ENCODE measurements at places on chromosomes 16 and 17.

GRCh38 chr16:52090080-52090479 lies 456.9 kb downstream of the TOX3 start:
- DNase-seq: peak; percentile 9

DNA sequence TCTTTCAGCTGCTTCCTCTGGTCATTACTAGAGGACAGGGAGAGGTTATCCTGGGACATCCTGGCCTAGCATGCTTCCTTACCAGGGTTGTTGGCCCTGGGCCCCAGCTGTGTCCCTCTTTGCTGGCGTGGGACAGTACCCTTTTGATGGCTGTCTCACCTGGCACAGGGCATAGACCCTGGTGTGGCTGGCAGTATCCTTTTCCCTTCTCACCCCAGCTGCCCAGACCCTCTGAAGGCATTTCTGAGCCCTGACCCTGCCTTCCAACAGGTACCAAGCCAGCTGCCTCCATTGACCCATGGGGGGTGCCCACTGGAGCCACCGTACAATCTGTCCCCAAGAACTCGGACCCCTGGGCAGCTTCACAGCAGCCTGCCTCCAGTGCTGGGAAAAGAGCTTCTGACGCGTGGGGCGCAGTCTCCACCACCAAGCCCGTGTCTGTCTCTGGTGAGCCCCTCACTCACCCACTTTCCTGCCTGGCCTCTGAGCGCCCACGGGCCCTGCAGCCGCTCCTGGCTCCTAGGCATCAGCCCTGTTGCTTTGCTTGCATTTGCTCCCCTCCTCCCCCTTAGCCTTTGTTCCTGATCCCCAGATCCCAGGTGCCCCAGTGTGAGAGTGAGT lies 34.0 kb downstream of the B9D1 start:
- no peak for DNase-seq

- DNase-seq: peak; percentile 56
These were observed 24.3 kb downstream of the TAC4 start for GRCh38 chr17:49823614-49824013.

GRCh38 chr17:1374431-1375177 lies 25.4 kb downstream of the YWHAE start:
- DNase-seq: no peak

- peak; percentile 52 for DNase-seq
These were observed 17.6 kb downstream of the C16orf74 start for GRCh38 chr16:85733155-85733838.

- DNase-seq: peak; percentile 33
These were observed 7.4 kb downstream of the HS3ST3A1 start for GRCh38 chr17:13594310-13594709.

DNA sequence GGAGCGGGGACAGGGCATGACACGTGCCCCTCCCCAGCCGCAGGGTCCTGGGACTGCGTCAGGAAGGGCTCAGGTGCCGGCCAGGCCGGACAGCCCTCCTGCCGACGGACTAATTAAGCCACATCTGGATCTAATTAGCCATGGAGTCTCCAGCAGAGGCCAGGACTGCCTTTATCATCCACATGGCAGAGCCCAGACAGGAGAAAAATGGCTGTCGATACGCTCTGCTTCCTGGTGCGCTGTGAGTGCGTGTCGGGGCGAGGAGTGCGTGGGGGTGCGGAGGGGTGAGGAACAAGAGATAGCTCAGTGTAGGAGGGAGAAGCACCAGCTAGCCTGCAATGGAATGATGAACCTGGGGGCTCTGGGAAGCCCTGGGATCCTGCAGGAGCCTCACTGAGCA lies 218.8 kb downstream of the IRF8 start:
- DNase-seq: peak; percentile 16

DNA sequence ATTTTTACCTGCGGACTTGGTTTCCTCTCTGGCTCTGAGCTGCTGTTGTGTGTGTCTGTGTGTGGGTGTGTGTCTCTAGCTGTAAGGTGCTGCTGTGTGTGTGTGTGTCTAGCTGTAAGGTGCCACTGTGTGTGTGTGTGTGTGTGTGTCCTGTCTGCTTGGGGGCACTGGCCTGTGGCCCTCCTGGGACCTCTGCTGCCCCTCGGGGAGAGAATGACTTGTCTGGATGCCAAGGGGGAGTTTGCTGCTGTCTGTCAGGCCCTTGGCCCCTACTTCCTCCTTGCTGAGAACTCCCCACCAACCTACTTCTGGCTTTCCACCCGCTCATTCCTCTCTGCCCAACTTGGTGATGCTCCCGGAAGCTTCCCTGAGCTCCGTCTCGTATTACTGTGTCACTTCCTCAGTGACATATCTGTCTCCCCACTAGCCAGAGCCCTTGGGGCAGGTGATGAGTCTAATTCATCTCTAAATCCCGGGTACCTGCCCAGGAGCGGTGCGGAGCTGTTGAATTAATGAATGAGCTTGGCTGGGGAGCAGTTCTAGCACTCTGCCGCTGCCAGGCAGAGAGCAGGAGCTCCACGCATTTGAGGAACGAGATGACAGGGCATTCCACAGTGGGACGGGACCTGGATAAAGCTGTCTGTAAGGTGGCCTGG lies 3.5 kb upstream of the LASP1NB start:
- DNase-seq: peak; percentile 50

GRCh38 chr17:7930841-7931631 lies 710 bp downstream of the TRAPPC1 start:
- DNase-seq: no peak

GRCh38 chr17:61250335-61250890 lies 149.2 kb upstream of the TBX2 start:
- DNase-seq: peak; percentile 78

DNA sequence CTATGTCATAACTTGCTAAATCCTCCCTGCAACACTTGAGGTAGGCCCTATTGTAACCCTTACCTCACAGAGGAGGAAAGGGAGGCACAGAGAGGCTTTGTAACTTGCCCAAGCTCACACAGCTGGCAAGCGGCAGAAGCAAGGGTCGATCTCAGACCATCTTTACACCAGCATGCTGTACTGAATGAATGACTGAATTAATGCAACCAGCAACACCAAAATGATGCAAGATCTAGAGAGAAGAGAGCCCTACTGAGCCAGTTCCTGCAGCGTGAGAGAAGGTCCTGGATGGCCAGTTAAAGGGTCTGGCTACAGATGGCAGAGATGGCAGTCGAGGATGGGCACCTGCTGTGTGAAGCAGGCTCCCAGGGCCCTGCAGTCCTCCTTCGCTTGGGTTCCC lies 8.2 kb upstream of the KLHL36 start:
- no peak for DNase-seq

DNA sequence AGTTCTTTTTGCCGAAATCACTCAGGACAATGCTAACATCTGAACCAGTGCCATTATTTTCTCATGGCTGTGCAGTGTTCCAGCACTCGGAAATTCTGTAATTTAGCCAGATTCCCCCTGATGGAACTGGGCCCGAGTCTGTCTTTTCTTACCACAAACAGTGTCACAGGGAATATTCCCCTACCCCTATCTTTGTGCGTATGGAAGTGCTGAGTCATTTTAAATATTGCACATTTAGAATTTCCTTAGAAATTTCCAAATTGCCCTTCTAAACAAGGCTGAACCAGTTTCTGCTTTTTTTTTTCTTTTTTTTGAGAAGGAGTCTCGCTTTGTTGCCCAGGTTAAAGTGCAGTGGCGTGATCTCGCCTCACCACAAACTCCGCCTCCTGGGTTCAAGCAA lies 88.0 kb upstream of the CREBBP start:
- no peak for DNase-seq

- DNase-seq: no peak
These were observed 18.0 kb downstream of the B9D1 start for GRCh38 chr17:19344311-19345066.

DNA sequence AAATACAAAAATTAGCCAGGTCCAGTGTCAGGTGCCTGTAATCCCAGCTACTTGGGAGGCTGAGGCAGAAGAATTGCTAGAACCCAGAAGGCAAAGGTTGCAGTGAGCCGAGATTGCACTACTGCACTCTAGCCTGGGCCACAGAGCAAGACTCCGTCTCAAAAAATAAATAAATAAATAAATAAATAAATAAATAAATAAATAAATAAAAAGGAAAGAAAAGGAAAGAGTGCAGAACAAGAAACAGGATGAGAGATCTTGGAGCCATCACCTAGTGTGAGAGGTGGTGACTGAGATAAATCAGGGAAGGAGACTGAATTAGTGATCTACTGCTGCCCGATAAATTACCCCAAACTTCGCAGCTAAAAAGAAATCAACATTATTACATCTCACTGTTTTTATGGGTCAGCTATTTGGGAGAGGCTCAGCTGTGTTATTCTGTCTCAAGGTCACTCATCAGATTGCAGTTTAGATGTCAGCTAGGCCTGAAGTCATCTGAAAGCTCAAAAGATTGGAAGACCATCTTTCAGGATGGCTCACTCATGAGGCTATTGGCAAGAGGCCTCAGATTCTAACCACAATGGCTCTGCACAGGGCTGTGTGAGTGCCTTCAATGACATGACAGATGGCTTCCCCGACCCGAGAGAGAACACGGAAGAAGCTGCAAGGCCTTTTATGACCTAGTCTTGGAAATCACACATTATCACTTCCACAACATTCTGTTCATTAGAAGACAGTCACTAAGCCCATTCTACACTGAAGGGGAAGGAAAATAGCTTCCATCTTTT lies 66.4 kb downstream of the CMC2 start:
- peak; percentile 37 for DNase-seq

DNA sequence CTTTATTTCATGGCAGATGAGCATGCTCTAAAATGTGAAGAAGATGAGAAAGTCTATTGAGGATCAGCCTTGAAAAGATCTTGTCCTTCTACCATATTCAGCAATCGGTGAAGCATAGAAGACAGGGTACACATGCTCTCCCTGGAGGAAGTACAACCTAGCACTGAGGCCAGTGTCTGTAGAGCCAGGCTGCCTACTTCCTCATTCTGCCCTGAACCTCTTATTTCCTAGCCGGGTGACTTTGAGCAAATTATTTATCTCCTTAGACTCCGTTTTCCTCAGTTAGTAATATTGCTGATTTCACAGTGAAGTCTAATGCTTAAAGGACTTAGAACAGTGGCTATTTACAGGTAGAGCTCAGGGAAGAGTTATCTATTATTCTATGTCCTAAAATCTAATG lies 58.4 kb downstream of the TMEM100 start:
- no peak for DNase-seq

- peak; percentile 99 for DNase-seq
These were observed 8.3 kb downstream of the WFDC1 start for GRCh38 chr16:84303023-84303422.

- peak; percentile 55 for DNase-seq
These were observed 218.2 kb upstream of the CHMP6 start for GRCh38 chr17:80773243-80773991.

DNA sequence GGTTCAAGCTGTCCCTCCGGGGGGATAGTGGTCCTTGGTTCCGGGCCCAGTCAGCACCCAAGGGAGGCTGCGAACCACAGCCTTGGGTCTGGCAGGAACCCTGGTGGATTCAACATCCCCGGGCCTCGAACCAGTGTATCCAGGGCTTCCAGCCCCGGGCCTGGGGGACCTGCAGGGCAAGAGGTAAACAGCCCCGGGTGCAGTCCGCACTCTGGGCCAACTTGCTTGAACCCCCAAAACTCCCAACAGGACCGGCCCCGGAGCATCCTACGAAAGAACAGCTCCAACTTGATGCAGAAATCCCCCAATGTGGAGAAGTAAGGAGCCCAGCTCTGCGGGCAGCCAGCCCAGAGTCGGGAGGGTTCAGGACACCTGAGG lies 1.5 kb upstream of the NEURL4 start:
- DNase-seq: no peak

DNA sequence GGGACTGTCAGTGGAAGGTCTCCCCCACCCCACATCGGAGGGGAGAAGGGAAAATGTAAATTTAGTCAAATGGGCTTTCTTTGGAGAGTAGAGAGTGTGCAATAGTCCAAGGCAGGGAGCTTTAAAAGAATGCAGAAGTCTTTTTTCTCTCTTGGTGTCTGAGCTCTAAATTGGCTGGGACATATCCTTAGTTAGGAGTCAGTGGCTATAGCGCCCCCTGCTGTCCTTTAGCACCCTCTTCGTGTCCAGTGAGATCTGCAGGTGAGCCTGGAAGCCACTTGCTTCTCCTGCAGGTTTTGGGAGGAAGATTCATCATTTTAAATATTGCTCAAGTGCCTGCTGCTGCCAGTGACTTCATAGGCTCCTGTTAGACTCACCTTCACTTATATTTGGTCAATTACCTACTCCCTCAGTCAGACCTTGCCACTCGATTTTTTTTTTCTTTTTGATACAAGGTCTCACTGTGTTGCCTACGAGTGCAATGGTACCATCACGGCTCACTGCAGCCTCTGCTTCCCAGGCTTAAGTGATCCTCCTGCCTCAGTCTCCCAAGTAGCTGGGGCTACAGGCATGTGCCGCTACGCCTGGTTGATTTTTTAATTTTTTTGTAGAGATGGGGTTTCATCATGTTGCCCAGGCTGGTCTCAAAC lies 174.8 kb downstream of the PRKCB start:
- peak; percentile 68 for DNase-seq

DNA sequence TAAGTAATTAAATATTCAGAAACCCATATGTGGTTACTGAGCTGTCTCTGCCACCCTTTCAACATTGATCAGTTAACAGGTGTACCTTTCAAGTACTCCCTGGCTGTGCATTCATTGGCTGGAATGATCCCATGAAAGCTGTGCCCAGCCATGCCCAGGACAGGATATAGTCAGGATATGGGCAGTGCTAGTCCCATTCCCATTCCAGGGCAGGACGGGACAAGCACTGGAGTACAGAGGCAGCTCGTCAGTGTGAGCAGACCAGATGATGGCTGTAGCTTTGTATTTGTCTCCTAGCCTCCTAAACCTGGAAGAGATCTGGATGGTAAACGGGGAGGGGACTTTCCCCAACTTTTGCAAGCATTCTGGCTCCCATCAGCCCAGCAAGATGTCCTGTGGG lies 22.5 kb downstream of the HEATR3 start:
- no peak for DNase-seq

DNA sequence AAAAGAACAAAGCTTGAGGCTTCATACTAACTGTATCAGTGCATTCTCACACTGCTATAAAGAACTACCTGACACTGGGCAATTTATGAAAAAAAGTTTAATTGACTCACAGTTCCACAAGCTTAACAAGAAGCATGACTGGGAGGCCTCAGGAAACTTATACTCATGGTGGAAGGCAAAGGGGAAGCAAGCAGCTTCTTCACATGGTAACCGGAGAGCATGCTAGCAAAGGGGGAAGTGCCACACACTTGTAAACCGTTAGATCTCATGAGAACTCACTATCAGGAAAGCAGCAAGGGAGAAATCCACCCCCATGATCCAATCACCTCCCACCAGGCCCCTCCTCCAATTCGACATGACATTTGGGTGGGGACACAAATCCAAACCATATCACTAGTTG lies 25.3 kb downstream of the CTRB2 start:
- DNase-seq: no peak

DNA sequence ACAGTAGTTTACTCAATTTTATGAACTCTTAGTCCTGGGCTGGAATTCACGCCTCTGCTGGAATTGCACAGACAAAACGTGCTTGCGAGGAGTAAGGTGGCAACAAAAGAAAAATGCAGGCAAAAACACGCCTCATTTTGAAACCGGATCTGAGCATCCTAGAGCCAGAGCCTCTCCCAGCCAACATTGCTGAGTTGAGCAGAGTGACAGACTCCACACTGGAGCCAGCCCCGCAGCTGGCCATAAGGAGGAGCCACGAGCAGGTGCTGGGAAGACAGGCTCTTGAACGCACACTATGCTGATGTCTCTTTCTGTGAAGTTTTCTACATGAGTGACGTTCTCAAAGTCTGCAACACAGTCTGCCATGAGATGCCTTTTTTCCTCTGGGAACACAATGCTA lies 14.6 kb upstream of the HSBP1 start:
- DNase-seq: peak; percentile 18
